ENCODE measurements at places on chromosomes 4 and X.
A peak's percentile ranks its signal among the peaks of the same experiment; 100 is the strongest.

DNA sequence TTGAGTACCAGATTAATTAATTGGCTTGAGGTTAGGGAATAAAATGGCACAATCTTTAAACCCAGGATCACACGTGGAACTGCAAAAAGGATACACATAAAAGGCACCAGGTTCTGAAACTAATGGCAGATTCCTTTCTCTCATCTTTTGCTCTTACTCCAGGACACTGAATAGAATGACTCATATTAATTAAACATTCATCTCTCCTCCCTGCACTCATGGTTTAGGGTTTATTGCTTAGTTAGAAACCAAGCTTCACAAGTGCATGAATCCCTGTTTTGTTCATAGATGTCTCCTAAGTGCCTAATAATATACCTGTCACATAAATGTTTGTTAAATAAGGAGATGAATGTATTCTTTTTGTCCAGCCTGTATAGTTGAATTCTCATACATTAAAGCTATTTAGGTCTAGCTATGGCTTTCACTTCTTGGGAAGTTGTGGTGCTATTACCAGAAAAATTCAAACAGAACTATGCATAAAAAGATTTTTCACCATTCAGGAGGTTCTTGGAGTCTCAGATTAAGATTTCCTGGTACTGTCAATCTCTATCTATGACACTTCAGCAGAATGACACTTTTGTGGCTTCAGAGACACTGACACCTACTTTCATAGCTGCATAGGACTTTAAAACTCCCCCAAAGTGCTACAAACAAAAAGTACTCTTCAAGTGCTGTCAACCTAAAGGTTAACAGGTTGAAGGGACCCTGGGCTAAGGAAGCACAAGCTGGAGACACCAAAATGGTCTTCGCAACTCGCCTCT is 7.4 kb downstream of the CORIN start:
- DNase-seq: no peak

DNA sequence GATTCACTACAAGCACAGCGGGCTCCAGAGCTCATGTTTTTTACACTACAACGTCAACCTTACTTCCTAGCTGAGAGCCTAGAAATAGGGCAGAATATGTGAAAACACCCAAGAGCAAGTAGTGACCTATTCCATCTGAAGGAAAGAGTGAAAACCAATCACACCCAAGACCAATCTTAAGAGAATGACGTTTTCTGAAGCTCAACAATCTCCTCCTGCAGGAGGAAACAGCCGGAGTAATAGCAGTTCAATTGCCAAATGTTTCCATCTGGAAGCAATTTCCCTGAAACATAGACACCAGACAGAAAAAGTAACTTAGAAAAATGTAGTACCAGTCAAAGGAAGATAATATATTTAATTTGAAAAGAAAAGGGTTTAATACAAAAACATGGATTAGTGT is 142.4 kb downstream of the ANXA5 start:
- DNase-seq: no peak

GRCh38 chrX:19545651-19546050 is 30.3 kb upstream of the MAP3K15 start:
- no peak for DNase-seq

DNA sequence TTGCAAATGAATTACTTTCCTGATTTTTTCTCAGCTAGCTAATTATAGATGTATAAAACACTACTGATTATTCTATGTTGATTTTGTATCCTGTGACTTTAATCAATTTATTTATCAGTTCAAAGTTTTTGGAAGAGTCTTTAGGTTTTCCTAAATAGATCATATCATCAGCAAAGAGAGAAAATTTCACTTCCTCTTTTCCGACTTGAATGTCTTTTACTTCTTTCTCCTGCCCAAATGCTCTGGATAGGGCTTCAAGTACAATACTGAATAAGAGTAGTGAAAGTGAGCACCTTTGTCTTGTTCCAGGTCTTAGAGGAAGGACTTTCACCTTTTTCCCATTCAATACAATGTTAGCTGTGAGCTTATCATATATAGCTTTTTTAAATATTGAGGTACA is 417.9 kb downstream of the PDGFC start:
- no peak for DNase-seq

- DNase-seq: no peak
Observed at GRCh38 chr4:162406637-162407365, 243.0 kb upstream of the FSTL5 start.

DNA sequence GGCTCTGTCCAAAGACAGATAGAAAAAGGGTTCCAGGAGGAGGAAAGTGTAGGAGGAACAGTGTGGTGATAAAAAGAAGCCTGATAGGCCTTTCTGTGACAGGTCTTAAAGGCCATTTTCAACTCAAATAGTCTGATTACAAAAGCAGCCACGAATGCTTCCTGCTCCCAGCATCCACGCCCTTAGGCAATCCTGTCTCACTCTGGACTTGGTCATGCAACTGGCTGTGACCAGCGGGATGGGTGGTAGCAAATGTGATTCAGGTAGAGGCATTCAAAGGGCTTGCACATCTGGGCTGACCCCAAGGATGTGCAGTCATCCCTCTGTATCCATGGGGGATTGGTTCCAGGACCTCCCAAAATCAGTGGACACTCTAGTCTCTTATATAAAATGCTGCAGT is 14.4 kb upstream of the SEPSECS start:
- DNase-seq: no peak

GRCh38 chrX:18938710-18939109 is 45.2 kb downstream of the PHKA2 start:
- no peak for DNase-seq

DNA sequence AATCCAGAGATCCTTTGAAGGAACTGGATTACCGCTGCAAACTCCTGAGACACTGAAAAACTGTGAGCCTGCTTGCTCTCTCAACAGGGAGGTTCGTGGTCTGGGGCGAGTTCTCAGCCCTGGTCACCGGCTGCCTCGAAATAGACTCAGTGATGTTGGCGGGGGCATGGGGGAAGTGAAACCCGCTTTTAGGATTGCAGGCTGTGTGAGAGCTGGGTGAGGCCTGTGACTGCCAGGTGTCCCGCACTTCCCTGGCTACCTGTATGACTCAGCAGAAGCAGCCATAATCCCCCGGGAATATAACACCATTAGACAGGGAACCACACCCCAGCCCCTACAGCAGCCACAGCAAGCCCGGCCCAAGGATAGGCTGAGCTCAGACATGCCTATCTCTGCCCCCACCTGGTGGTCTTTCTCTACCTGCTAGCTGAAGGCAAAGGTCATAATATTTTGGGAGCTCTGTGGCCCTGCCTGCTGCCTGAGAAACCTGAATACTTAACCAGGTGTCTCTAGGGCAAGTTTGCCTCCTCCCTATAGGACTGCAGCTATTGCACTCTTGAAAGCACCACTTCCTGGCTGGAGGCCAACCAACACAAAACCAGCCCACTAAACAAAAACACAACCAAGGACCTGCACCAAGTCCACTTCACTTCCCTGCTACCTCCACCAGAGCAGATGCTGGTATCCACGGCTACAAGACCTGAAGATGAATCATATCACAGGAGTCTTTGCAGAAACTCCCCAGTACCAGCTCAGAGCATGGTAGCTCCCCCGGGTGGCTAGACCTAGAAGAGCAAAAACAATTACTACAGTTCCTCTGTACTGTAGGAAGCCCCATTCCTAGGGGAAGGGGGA is 202.0 kb downstream of the RRAGB start:
- no peak for DNase-seq

- DNase-seq: no peak
Observed at GRCh38 chrX:22541926-22542325, 269.2 kb downstream of the CBLL2 start.

DNA sequence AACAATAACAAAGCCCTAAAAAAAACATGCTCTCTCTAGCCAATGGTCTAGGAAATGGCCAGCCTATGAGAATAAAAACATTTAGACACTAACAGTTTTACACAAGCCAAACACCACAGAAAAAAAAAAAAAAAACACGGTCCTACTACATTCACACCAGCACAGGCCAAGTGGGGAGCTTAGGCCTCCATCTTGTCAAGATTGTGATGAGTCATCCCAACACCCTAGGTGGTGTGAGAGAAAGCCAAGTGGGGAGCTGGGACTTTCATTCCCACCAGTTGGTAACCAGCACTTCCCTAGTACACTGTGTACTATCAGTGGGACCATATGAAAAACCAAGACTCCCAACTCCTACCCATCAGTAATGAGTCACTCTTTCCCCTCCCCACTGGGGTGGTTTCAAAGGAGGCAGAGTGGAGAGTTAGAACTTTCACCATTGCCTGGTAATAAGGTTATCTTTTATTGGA is 95.6 kb downstream of the ADAMTS3 start:
- peak; percentile 2 for DNase-seq

- no peak for DNase-seq
Observed at GRCh38 chr4:7929118-7929951, 10.3 kb downstream of the AFAP1 start.

DNA sequence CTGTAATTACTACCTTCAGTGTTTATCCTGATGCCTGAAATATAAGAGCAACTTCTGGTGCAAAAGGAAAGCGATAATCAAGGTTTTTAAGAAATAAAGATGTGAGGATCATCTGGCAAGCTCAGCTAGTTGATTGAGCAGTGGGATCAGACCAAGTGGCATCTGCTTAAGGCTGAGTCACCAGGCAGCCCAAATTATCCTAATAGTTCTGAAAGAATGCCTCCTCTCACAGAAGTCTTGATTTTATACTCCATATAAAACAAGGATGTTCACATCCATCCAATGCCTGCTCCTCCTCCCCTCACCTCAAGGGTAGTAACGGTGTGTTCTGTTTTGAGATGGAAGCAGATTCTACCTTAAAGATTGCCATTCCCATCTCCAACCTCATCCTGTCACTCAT is 134.5 kb upstream of the RASGEF1B start:
- no peak for DNase-seq

GRCh38 chr4:10084651-10085358 is 31.8 kb downstream of the WDR1 start:
- DNase-seq: peak; percentile 0

DNA sequence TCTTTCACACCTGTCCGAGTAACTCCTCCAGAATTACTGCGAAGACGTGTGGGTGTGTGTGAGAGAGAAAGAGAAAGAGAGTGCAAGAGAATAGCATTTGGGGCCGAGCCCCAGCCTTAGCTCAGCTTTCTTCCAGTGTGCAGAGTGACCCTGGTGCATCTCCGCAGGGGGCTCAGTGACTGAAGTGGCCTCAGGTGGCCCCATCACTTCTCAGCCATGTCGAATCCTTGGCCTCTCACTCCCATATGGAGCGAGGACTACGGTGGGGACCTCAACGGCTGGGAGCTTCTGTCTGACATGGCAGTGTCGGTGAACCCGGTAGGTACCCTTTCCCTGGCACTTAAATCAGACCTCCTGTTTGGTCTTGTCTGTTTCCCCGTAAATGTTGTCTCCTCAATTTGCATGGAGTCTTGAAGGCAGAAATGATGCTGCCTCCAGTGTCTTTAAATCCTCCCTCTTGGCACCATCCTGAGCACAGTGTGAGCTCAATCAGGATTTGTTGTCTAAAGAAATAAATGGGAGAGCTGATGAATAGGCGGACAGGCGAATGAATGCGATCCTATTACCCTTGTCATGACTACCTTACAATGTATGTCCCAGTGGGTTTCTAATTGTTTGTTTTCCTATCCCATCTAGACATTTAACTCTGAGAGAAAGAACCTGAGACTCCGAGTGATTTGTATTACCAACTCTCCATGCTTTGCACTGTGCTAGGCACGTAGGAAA is 305.9 kb downstream of the AFF2 start:
- no peak for DNase-seq

DNA sequence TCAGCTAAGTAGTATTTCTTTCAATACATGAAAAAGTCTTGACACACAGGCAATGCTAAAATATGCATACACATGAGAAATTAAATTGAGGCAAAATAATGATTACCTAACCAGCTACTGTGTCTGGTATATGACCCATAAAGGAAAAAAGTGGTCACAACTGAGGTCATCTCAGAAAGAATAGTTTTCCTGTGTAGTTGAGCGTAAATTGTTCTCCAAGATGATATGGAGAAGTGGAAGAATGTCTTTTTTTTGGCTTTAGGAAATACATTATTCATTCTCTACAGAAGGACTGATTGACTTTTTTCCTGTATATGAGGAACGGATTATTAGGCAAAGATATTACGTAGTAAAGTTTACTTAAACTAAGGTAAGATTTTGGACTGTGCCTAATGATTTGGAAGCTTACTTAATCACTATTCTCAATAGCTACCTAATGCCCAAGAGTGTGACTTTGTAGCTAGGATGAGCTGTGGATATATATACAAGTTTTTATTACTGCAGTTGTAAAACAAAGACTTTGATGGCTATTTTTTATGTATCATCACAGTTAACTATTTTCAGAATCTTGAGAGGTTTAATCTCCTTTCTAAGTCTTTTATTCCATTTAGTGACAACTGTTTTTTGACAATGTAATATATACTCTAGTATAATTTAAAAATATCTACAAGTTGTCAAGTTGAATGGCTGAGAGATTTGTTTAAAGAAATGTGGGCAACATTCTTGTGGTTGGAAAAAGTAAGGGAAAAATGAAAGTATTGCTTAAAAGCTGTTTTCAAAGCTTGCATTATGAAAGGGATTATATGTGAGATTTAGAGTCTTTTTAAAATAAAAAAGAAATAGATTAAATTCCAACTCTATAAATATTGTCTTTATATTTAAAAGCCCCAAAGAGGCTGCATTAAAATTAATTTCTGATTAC is 100.2 kb downstream of the PDLIM5 start:
- no peak for DNase-seq

DNA sequence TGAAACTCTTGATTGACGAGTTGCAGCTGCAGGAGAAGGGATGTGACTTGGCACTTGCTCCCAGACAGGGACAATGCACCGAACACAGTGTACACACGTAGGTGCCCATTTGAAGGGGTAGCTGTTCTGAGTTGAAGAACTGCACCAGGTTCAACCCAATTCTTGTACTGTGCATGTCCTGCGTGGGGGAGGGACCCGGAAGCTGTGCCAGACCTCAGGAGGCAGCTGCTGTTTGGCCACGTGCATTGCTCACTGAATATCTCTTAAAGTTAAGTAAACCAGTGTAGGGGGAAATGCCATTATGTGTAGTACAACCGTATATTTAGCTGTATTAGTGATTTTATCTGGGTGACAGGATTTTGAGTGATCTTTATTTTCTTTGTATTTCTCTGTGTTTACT is 12.0 kb upstream of the RBBP7 start:
- DNase-seq: peak; percentile 18

DNA sequence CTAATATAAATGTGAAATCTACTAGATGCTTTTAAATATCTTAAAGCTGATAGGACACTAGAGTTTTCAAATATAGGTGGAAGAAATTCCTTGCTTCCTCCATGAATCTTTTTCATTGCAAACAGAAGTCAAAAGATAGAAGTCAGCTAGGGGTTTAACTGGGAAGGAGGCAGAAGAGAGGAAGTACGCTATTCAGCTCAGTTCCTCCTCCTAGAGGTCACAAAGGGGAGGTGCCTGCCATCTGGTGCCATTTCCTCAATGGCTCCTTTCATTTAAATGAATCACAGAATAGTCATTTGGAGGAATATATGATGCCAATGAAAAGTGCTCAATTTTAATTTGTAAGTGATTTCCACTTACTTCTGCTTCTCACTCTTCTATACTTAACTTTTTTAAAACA is 8.5 kb downstream of the COL25A1 start:
- peak; percentile 38 for DNase-seq

GRCh38 chr4:124389591-124389990 is 322.9 kb downstream of the ANKRD50 start:
- DNase-seq: no peak

- no peak for DNase-seq
Observed at GRCh38 chrX:44580466-44580865, 37.8 kb upstream of the FUNDC1 start.

- DNase-seq: no peak
Observed at GRCh38 chrX:50736656-50737055, 77.3 kb downstream of the SHROOM4 start.

All from activated CD4-positive, alpha-beta T cell treated with anti-CD3 and anti-CD28 coated beads for 48 hours (primary cell).